MG63 (cell line): ENCODE measurements at places on chromosomes 1 and 21. TPM values are rescaled to one million over a fixed set of nuclear protein-coding genes. Genes with fewer than 3 reads are reported as not detected.

GRCh38 chr1:230087717-230088105, 20.7 kb downstream of the GALNT2 start:
- DNase-seq = no peak

- DNase-seq = no peak
These were observed 24.6 kb downstream of the DNASE2B start for GRCh38 chr1:84422909-84423308.

Gene EXTL1
- not detected in 2 replicates for total RNA-seq

DNA sequence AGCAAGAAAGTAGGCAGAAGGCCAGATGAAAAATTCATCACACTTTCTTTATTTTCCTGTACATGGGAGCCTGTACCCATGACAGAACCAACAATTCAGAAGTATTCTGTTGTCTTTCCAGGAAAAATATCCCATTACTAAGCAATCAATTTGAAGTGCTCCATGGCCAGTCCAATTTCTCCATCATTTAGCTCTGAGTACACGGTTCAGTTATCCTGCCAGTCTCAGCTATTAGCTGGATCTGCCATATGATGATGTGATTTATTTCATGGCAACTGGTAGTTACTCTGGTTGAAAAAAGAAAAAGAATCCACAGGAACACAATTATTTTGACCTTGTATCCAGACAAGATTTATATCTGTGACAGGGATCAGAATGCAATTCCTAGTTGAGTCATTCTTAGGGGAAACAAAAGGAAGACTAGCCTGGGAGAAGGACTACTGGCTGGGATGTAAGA, 70.6 kb upstream of the GORAB start:
- no peak for DNase-seq
